ENCODE measurements at places on chromosomes 5 and 9.

DNA sequence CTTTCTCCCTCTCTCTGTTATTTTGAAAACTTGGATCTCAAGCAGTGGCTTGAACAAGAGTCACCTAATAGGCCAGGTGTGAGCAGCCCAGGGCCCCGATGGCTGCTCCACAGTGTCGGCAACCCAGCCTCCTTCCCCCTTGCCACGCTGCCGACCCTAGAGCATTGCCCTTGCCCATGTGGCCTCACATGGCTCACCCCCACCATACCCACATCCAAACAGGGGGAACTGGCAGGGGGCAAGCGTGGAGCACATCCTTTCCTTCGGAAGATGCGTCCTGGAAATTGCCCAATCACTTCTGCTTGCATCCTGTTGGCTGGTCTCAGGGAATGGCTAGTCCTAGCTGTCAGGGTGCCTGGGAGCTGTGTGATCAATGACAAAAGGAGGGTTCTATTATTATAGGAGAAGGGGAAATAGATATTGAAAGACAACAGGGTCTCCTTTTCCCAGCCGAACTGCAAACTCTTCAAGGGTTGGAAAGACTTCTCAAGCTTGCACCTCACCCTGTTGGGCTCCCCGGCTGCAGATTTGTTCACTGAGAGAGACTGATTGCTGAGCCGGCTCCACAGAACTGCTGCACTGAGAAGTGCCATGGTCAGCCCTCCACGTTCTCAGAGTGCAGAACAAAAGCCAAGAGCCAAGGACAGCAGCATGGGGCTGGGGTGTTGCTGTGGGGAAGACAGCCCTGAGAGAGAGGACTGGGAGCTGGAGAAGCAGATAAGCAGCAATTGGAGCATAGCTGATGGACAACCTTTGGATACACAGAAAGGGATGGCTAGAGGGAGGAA, 8.3 kb upstream of the TIFAB start:
- DNase-seq, result no peak

- no peak for DNase-seq
Observed at GRCh38 chr5:147887930-147888329, 9.4 kb downstream of the SCGB3A2 start.

DNA sequence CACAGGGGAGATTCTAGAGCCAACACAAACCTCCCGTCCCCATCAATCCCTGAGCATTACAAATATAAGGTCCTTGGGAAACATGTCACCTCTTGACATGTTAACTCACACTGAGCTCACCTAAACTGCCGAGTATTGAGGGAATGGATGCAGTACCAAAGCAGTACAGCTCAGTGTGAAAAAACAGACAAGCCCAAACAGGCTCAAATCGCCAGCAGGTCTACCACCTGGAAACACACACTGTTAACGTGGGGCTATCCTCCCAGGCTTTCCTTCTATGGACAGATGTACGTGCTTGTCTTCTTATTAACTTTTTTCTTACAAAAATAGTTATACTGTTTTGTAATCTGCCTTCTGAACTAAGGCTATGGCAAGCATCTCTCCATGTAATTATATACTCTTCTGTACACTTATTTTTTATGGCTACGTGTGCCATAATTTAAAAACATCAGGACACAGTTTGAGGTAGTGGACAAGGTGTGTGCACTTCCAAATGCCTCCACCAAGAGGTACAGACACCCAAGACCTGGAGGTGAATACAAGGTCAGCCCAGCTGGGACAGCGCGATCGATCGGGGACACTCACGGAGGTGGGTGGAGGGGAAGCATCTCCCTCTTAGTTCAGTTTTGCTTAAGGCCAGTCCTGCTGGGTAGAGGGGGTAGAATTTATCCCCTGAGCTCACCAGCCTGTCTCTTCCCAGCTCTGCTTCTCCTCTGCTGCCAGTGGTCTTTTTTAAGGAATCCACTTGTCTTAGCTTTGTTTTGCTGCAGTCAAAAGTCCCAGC, 76.5 kb downstream of the DAP start:
- DNase-seq, result no peak

DNA sequence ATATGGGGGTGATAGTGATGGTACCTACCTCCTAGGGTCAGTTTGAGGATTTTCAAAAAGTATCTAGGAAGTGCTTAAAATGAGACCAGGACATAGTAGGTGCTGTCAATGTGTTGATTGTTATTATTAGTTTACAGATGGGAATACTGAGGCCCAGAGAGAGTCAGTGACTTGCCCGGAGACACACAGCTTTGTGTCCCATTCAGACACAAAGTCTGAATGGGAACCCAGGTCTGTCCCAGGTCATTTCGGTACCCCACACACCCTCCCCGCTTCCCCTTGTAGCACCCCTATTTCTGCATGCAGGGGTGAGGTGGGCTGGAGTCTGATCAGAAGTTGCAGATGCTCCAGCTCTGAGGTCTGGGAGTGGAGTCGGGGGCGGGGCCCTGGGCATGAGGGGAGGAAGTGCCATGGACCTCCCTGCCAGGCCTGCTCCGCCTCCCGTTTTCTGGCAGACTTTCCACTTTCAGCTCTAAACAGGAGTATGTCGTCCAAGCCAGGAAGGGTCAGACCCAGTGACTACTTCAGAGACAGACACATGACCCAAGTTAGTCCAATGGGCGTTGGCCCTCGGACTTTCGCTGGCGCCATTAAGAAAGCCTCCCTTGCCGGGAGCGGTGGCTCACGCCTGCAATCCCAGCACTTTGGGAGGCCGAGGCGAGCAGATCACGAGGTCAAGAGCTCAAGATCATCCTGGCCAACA, 3.2 kb upstream of the DBN1 start:
- DNase-seq, result no peak

DNA sequence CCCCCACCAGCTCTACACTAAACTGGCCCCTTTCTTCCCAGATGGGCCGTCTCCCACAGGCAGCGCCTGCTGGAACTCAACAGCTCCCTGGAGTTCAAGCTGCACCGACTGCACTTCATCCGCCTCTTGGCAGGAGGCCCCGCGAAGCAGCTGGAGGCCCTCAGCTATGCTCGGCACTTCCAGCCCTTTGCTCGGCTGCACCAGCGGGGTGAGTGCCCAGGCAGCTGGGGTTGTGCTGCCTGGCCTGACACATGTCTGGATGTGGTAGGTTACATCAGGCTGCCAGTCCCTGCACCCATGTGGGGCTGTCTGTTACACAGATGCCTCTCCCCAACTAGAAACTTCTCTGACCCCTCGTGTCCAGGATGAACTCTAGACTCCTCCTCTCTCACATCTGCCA, 9.8 kb downstream of the NHP2 start:
- DNase-seq, result no peak

All from GM12878 (cell line).